ENCODE measurements at places on chromosomes 3 and 15. TPM values are rescaled to one million over a fixed set of nuclear protein-coding genes. Genes with fewer than 3 reads are reported as not detected.

The OR4F6 gene
- not detected for total RNA-seq

The SLC28A2 gene
- not detected for total RNA-seq

The SEC61A1 gene
- total RNA-seq: 510 TPM

The DPPA2 gene
- not detected for total RNA-seq

The EXD1 gene
- total RNA-seq: not detected

The REC114 gene
- total RNA-seq: not detected

The SLC24A5 gene
- not detected for total RNA-seq

The GHSR gene
- total RNA-seq: not detected

The GOLGA8T gene
- not detected for total RNA-seq

The KLHL6 gene
- total RNA-seq: not detected

The ROPN1 gene
- not detected for total RNA-seq

The ANKUB1 gene
- not detected for total RNA-seq

The PPP2R3A gene
- total RNA-seq: 21.0 TPM

All from GM23248 (cell line).